Right ventricle myocardium inferior (tissue), 1 donor: ENCODE measurements at places on chromosomes 4 and X.

DNA sequence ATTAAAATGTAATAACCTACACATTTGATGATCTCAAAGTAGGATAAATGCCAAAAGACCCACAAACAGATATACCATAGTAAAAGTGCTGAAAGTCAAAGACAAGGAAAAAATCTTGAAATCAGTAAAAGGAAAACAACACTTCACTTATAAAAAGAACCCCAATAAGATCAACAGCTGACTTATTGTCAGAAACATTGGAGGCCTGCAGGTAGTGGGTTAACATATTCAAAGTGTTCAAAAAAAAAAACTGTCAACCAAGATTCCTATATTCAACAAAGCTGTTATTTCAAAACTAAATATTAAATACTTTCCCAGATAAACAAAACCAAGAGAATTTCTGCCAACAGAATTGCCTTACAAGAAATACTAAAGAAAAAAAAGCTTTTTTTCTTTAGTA, 347.1 kb downstream of the GUCY2F start:
- DNase-seq, result no peak

DNA sequence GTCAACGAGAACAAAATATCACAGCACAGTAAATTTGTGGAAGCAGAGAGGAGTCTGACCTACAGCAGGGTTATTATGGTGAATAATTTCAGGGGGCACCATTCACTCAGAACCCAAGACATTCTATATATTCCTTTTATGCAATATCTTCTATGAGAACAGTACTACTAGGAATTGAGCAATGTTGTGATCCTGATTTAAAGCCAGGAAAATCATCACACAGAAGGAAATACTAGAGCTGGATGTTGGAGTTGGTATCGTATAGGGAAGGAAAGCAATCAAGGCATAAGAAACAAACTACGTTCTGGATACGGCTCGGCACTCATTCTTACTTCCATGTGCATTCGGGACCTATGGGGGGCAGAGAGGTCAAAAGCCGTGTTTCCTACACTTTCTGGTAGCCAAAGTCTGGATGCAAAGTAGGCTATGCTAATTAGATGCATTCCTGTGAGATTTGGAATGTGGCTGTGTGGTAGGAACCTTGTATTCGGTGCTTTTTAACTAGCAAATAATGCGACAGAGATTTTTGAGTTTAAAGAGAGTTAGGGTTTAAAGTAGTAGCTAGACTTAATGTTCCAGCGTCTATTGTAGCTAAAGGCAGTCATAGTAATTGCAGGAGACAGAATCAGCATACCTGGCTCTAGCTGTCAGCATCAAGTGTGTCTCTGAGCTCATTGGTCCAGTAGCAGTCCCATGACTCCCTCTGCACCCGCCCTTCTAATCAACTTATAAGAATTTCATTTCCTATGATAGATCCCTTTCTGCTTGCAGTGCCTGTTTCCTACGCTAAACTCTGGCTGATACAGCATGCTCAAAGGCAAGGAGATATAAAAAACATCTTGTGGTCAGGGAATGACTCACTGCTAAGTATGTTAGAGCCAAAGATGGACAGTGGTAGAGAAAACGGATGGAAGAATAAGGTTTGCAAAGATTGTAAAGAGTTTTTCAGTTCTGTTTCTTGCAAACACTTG, 43.3 kb upstream of the PDGFC start:
- DNase-seq, result no peak

DNA sequence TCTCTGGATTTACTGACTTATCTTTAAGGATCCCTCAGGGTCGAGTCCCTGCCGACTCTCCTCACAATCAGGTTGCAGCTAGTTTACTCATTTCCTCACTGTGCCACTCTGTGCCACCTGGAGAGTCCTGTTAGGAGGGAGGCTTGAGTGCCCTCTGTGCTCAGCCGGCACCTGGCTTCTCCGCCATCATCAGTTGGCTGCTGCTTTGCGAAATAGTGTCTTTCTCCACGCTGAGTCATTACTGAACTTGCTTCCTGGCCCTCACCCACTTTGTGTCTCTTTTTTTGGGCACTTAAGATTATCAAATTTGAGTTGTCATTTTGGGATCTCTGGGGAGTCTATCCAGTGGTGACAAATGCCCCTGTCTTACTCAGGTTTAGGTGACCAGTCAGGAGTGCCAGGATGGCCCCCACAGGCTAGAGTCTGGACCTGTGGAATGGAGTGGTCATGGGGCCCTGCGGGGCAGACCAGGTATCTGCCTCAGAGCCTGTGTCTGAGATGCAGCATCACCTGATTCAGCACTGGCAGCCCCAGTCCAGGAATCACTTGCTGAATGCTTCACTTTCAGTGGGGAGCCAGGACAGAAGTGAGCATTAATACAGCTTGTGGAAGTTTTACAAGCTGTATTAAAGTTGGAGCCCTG, 37.7 kb downstream of the JADE1 start:
- no peak for DNase-seq

DNA sequence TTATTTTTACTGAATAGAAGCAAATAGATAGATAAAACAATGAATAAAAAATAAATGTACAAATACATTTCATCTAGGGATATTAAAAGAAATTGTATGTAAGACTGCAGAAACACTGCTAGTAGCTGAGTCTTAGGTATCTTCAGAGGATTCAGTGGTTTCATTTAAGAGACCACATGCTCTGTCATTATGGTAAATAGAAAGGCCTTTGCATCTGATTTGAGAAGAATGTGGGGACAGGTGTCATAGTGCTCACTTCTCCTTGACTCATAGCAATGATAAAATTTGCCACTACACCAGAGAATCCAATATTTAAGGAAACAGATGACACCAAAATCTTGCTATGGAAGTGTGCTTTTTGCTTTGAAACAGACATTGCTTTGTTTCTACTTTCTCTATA, 59.8 kb upstream of the PPP1R2C start:
- DNase-seq, result no peak

DNA sequence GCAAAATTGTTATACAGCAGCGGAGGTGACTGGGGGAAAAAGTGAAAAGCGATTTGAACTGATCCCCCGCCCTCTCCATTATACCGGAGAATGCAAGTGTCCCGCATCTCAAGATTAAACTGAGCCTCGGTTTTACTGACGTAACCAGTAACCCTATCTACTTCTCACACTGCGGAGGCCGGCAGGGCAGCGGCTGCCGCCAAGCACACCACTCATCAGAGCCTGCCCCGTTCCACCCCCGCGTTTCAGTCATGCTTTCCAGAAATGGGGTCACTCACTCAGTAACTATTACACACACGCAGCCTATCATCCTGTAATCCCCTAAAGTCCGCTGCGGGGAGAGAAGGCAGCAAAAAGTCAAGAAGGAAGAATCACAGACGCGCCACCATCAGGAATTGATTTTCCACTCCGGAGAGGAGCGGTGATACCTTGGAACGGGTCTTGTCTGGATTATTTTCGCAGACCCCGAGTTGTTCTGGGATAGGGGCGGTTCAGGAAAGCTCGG, 1.4 kb downstream of the RPS6KA3 start:
- peak; percentile 76 for DNase-seq

GRCh38 chrX:72714478-72714916, 391 bp upstream of the PHKA1 start:
- peak; percentile 74 for DNase-seq

DNA sequence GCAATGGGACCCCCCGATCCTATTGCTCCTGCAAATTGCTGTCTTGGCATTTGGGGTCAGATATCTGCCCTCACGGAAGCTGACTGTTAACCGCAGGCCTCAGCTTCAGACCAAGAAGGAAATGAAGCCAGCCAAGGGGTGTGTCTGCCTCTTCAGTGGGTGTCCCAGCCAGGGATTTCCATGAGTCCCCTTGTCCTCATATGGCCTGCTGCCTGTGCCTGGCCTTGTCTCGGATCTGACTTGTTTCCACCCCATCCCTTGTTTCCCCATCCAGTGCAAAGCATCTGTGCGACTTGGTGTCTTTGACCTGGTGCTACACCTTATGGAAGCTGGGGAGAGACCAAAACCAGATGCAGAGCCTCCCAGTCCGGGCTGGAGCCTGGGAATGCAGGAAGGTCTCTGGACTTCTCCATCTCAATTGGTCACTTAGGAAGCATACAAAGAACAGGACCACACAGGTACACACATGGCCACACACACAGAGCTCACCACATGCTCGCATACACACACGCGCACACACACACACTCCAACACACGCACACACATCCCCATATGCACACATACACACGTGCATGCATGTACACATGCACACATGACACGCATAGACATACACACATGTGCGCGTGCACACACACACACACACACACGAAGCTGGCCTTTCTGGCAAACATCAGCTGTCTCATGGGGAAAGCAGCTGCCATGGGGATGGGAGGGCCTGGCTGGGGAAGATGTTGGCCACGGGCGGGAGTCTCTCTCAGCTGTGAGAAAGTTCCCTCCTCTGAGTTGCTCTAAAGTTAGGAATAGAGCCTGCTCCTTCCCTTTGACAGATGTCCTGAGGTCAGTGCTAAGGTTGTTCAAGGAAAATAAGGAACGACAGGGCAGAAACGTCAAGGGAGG, 65.5 kb downstream of the CRMP1 start:
- DNase-seq, result no peak

DNA sequence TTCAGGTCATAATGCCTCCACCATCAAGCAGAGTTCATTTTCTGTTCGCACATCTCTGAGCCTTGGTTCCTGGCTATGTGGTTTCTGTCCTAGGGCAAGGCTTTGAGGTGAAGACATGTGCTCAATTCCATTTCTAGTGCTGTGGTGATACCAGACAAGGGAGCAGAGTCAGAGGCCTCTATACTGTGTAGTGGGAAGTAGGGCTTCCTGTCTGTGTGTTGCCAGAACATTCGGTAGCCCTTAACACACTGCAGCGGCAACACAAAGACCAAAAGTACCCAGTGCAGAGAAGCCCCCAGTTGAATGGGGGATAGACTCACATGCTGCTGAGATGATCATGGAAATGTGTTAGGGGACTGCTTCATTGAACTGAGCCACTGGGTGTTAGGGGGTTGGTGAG, 56.4 kb downstream of the STARD8 start:
- no peak for DNase-seq

GRCh38 chr4:78439328-78439727, 112.2 kb upstream of the ANXA3 start:
- no peak for DNase-seq

DNA sequence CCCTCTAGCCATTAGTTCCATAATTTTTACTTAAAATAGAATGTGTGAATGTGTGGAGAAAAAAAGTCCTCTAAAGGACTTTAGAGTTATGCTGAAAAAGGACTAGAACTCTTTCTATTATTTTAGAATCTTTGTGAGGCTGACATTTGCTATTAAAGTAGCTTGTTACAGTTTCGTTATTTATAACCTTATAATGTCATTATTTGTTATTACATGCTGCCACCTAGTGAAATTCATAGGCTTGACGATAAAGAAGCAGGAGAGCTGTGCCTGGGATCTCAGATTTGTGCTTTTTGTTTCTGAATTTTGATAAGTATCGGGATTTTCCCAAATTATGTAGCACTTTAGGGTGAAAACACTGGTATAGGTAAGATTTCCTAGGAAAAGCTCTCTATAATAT, 38.5 kb upstream of the TAPT1 start:
- no peak for DNase-seq

DNA sequence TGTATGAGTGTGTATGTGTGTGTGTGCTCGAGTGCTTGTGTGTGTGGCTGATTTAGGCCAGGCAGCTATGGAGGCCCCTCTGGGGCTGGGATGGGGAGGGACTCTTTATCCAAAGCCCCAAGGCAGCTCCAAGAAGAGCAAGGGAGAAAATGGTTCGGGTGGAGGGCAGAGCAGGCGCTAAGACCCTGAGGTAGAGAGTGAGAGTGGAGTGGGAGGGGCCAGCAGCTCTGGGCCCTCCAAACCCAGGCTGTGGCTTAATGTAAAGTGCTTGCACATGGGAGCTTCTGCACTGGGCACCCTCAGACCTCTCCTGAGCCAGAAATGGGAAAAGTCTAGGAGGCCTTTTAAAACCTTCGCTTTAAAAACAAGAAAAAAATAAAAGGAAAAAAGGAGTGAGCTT, 233.5 kb upstream of the PSAPL1 start:
- DNase-seq, result no peak

DNA sequence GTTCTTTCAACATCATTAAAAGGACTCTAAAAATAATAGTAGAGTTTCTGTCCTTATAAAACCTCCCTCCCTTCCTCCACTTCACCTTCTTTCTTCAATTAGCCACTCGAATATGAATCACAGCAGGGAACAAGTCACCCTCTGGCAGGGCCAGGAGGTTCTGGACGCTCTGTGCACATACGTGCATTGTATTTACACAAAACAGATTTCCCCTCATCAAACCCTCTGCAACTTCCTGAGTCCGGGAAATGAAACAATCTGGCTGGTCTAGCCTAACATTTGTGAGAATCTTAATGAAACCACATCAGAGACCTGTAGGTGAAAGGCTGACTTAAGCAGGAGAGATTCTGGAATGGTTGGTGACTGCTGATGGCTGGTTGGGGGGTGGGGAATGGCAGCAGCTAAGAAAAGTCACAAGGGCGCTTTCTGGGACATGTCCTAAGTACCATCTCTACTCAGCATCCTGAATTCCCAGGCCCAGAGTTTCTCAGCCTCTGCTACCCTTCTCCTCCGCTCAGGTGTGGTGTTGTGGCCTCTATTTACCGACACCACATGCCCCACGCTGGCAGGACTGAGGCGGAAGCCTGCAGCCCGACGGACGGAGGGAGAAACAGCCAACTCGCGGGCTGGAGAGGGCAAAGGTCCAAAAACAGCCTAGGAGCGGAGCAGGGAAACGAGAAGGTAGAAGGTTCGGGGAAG, 1.0 kb downstream of the ZDHHC9 start:
- DNase-seq, result no peak

- DNase-seq, result no peak
These were observed at the start of gene SH2D1A for GRCh38 chrX:124346117-124346876. Gene SH2D1A, plus strand, starts transcription at chrX:124346563. Its CDS starts 80 bp downstream, at chrX:124346643.

DNA sequence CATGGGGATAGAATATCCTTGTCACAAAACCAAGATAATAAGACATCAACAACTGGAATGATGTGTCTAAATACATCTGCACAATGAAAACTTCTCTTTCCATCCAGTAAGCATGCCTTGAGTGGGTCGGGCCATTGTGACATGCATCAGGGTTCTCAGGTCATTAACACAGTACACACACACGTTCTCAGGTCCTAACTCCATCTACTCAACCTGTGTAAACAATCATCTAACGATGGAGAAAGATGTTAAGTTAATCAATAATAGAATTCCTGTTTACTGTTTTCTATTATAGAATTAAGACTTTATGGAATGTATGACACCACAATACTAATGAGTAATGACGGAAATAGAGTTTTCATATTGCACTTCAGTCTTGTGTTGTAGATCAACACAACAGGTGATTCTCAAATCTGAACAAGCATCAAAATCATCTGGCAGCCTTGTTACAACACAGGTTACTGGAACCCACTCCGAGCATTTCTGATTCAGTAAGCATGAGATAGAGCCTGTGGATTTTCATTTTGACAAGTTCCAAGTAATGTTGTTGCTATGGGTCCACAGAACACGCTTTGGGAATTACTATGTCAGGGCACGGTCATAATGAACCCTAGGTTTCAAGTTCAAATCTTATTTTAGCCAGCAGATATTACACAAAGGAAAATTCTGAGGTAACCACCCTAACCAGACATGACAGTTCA, 315.8 kb upstream of the TEX13C start:
- no peak for DNase-seq
